ENCODE measurements at places on chromosomes 2 and 18.

DNA sequence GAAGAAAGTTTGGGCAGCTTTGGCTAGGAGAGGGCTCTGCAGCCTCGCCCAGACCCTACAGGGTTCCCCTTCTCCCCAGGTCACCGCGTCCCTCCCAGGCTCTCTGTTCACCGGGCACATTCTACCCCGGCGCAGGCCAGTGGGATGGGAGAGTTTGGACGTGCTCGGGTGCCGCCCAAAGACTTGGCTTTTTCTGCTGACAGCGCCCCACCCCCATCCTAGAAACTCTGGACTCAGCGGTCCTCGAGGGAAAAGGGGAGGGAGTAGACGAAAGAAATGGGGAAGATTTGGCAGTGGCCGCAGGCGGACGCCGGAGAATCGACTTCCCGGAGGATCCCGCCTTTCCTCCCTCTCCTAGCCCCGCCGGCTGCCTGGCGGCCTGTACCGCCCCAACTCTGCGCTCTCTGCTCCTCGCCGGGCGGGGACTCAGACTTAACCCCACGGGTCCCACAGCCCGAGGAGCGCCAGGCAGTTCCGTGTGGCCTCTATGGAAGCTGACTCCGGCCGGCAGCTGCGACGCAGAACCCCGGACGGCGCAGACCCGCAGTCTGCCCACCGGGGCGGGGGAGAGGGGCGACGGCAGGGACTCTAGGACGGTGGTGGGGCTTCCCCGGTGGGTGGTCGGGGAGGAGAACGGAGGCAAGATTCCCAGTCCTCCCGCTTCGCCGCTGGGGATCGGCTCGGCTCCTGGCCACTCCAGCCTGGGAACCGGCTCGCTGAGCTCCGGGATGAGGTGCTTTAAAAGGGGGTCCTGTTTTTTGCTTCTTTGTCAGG is 863 bp upstream of the SIX2 start:
- no peak for DNase-seq

DNA sequence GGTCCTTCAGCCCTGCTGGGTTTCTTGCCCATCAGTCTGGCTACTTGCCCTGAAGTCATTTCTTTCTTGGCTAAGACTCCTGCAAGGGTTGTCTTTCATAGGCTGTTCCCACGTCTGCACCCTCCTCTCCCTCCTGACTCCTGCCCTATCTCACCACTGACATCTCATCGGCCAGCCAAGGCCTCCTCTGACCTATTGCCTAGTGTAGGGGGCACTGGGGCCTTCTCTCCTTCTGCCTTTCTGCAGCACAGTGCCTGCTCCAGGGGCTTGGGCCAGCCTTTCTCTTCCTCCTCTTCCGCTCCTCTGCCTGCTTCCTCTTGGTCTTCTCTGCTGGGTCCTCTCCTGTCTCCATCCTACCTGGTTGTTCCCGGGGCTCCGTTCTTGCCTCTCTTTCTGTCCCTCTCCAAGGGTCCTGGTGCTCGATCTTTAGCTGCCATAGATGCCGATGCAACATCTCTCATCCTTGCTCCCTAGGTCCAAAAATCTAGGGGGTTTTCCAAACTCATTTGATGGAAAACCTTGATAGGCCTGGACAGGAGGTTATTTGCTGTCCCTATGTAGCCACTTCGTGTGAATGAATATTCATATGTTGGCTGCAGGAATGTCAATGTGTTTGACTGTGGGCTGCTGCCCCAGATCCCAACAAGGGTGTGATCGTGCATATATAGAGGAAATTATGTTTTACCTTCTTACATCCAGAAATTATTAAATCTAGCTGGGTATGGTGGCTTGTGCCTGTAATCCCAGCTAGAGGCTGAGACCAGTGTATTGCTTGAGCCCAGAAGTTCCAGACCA is 9.7 kb upstream of the NT5DC4 start:
- no peak for DNase-seq

- DNase-seq: no peak
Observed at GRCh38 chr2:55137024-55137958, 87.0 kb upstream of the RTN4 start.

GRCh38 chr2:219871351-219871750 is 243.9 kb downstream of the SLC4A3 start:
- DNase-seq: no peak

DNA sequence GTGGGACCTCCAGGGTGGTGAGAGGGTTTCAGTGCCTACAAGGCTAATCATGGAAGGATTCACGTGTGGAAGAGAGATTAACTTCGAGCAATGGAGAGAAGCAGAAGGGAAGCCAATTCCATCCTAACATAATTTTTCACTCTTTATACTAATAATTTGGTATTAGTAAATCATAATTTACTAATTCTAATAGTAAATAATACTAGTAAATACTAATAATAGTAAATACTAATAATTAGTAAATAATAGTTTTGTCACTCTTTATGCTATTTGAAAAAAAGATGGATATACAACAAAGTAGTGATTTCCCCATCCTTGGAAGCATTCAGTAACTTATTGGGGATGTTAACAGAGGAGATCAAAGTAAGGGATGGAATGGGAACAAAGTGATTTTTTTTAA is 6.4 kb upstream of the SAG start:
- no peak for DNase-seq
